ENCODE measurements at places on chromosomes 1 and 21. TPM values are rescaled to one million over a fixed set of nuclear protein-coding genes. Genes with fewer than 3 reads are reported as not detected.
A peak's percentile ranks its signal among the peaks of the same experiment; 100 is the strongest.

DNA sequence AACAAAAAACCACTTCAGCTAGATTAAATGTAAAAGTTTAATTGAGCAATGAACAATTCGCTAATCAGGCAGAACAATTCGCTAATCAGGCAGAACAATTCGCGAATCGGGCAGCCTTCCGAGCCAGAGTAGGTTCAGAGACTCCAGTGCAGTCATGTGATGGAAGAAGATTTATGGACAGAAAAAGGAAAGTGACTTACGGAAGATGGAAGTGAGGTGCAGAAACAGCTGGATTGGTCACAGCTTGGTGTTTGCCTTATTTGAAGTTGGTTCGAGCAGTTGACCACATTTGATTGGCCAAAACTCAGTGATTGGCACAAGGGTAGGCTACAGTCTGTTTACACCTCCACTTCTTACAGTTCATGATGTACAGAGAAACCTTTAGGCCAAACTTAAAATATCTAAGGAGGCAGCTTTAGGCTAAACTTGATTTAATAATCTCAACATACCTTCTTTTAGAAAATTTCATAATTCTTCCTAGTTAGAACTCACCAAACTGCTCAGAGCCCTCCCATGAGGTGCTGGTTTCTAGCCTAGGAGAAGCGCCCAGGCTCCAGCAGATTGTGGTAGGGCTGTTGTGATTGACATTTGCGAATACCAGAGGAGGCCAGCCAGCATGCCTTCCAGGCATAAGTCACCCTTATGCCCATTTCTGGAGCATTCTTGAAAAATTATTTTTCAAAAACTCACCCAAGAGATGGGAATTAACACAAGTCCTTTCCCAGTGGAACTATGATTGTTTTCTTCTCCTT is 22.8 kb upstream of the KCNC4 start:
- DNase-seq: peak; percentile 84
- no peaks in the 10 kb centered on the region for H3K36me3 ChIP-seq
- no peaks in the 10 kb centered on the region for H3K27me3 ChIP-seq
- no peaks in the 10 kb centered on the region for H3K4me1 ChIP-seq

- H3K27me3 ChIP-seq: no peaks in the 10 kb centered on the region
- H3K36me3 ChIP-seq: peaks cover 2% of the 10 kb centered on the region
- no peak overlapping the region for H3K27ac ChIP-seq
- no peaks in the 10 kb centered on the region for H3K4me1 ChIP-seq
- DNase-seq: no peak
- H3K4me3 ChIP-seq: no peak overlapping the region
Measured at GRCh38 chr1:88774151-88774556, 90.1 kb downstream of the PKN2 start.

DNA sequence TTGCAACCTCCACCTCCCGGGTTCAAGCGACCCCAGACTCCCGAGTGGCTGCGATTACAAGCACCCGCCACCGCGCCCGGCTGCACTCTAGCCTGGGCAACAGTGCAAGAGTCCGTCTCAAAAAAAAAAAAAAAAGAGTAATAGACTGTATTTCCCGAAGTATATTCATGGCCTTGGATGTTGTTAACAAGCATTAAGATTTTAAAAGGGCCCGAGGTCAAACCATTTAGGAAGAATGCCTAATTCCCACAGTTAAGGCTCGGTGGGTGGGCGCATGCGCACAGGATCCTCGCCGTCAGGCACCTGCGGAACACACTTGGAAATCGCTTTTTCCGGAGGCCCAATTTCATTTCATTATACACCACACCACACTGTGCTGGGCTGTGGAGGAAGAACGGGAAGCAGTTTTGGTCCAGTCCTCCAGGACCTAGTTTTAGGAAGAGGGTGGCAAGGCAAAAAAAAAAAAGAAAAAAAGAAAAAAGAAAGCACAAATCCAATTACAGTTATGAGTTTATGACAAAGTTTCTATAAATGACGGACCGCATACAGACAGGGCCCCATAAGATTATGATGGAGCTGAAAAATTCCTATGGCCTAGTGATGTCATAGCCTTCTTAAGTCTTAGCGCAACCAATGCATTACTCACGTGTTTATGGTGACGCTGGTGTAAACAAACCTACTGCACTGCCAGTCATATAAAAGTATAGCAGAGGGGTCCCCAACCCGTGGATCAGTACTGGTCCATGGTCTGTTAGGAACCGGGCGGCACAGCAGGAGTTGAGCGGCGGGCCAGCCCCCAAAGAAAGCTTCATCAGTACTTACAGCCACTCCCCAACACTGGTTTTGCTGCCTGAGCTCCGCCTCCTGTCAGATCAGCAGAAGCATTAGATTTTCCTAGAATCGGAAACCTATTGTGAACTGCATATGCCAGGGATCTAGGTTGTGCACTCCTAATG is 38.2 kb downstream of the H3-3A start:
- no peaks in the 10 kb centered on the region for H3K36me3 ChIP-seq
- H3K27ac ChIP-seq: no peak overlapping the region
- no peaks in the 10 kb centered on the region for H3K27me3 ChIP-seq
- no peak for DNase-seq
- peak overlapping the region; percentile 35 for H3K4me3 ChIP-seq

DNA sequence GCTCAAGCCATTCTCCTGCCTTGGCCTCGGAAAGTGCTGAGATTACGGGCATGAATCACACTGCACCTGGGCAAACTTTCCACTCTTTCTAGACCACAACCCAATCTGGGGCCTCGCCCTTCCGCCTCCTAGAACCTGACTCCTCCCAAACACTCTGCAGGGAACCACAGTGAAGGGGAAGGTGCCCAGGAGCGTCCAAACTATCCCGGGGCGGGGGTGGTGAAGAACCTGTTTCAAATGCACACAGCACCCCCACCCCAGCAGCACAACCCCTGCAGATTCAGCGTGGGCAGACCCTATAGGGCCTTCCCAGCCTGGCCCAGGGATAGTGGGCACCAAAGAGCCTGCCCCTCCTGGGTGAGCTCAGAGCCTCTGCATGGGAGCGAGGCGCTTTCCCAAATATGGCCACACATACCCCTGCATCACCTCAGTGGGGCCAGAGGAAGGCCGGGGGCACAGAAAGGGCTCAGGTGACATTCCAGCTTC is 86.9 kb downstream of the STUM start:
- peak; percentile 32 for DNase-seq
- H3K4me3 ChIP-seq: no peak overlapping the region
- H3K36me3 ChIP-seq: no peaks in the 10 kb centered on the region
- no peaks in the 10 kb centered on the region for H3K27me3 ChIP-seq
- no peaks in the 10 kb centered on the region for H3K4me1 ChIP-seq
- no peak overlapping the region for H3K27ac ChIP-seq

GRCh38 chr21:36321325-36322082 is 1.5 kb downstream of the MORC3 start:
- no peaks in the 10 kb centered on the region for H3K36me3 ChIP-seq
- no peaks in the 10 kb centered on the region for H3K27me3 ChIP-seq
- H3K4me1 ChIP-seq: no peaks in the 10 kb centered on the region

- no peaks in the 10 kb centered on the region for H3K36me3 ChIP-seq
- DNase-seq: peak; percentile 79
- no peak overlapping the region for H3K4me3 ChIP-seq
- no peaks in the 10 kb centered on the region for H3K4me1 ChIP-seq
Measured at GRCh38 chr21:37338671-37339551, 27.7 kb upstream of the DYRK1A start.

DNA sequence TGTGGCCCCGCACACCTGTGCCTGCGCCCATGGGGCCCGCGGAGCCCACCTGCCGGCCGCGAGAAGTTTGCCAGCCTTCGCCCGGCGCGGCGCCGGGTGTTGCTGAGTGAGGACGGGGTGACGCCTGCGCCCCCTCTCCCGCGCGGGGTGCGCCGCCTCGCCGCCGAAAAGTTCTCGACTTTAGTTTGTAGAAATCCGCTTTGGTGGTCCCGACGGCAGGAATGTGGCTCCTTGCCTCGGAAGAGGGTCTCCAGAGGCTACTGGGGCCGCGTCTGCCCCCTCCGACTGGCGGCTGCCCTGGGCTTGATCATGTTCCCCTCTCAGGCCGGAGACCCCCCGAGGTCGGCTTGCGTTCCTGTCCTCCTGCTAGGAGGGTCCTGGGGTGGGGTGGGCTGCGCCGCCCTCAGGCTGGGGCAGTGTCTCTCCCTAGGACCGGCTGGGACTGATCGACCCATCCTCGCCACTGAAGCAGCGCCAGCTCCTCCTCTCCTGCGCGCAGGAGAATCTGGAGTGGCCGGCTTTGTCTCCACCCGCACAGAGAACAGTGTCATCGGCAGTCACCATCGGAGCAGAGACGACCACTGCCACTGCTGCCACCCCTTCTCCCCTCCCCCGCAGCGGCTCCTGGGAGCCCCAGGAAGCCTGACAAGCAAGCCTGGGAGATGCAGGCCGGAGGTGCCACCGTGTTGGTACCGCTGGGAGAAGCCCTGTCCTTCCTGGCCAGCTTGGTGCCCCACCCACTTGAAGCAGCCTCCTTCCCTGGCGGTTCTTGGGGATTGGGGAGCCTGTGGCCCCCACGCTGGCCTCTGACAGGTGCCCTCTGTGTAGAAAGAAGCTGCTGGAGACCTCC is 553 bp upstream of the SLC30A2 start:
- H3K4me1 ChIP-seq: no peaks in the 10 kb centered on the region
- H3K27ac ChIP-seq: no peak overlapping the region
- no peaks in the 10 kb centered on the region for H3K36me3 ChIP-seq

DNA sequence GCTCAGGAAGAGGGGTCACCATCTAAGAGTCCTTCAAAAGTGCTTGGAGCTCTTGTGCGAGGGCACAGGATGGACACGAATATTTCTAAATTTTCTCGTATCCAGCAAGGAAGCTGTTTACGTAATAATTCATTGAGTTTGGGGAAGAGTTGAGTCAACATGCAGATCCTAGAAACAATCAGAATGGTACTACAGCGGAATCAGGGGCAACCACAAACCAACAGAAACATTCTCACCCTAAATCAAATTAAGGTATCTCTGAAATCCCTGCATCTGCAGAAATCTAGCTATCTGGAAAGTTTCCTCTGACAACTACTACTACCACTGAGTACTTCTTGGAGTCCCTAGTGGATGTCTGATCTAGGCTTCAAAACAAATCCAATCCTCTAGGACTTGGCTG is 352.4 kb downstream of the LTN1 start:
- H3K4me1 ChIP-seq: peaks cover 6% of the 10 kb centered on the region
- H3K4me3 ChIP-seq: no peak overlapping the region
- no peak overlapping the region for H3K27ac ChIP-seq
- DNase-seq: no peak

DNA sequence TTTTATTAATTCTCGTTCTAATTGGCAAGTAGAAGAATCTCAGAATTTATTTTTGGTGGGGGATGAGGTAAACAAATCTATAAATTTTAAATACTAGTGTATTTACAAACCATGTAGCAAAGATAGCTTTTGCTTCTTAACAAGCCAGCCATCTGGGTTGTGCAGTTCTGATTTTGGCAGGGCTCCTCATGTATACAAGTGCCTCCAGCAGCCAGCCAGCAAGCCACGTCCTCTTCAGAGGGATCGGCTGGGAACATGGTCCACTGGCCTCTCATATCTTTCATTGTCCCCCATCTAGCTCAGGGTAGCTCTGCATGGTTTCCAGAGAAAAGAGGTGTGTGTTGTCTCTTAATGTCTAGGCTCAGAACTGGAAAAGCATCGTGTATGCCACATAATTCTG is 659.1 kb downstream of the MRPL39 start:
- no peaks in the 10 kb centered on the region for H3K36me3 ChIP-seq
- H3K27ac ChIP-seq: no peak overlapping the region
- no peak overlapping the region for H3K4me3 ChIP-seq
- H3K4me1 ChIP-seq: no peaks in the 10 kb centered on the region
- H3K27me3 ChIP-seq: no peaks in the 10 kb centered on the region
- no peak for DNase-seq

GRCh38 chr1:203695116-203695515 is 68.5 kb downstream of the ATP2B4 start:
- H3K36me3 ChIP-seq: peaks cover 5% of the 10 kb centered on the region
- H3K4me3 ChIP-seq: no peak overlapping the region
- H3K4me1 ChIP-seq: no peaks in the 10 kb centered on the region
- DNase-seq: peak; percentile 90
- H3K27ac ChIP-seq: peak overlapping the region; percentile 52

GRCh38 chr1:223217781-223218180 is 74.7 kb upstream of the TLR5 start:
- no peaks in the 10 kb centered on the region for H3K36me3 ChIP-seq
- H3K4me3 ChIP-seq: no peak overlapping the region
- no peaks in the 10 kb centered on the region for H3K4me1 ChIP-seq
- DNase-seq: no peak

- no peaks in the 10 kb centered on the region for H3K27me3 ChIP-seq
- no peaks in the 10 kb centered on the region for H3K36me3 ChIP-seq
- H3K4me3 ChIP-seq: no peak overlapping the region
Measured at GRCh38 chr1:215031392-215031791, 51.1 kb upstream of the KCNK2 start.

- H3K4me1 ChIP-seq: no peaks in the 10 kb centered on the region
- no peak for DNase-seq
- no peak overlapping the region for H3K4me3 ChIP-seq
Measured at GRCh38 chr1:28966617-28967016, 52.2 kb downstream of the EPB41 start.

DNA sequence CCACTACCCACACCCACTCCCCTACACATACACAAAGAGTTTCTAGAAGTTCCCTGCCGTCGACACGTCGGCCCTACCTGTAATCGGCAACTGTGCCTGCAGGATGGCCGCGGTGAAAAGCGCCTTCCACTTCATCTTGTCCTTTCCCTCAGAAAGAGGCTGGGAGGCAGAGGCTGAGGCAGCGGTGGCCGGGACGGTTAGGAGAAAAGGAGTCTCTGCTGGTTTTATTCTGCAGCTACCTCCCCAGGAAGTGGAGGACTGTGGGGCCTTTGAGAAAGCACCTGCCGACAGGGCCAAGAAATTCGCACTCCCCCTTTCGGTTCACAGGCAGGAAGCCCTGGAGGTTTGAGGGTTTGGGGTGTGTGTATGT is at the start of gene CD247:
Gene CD247, minus strand, starts transcription at position 199 of the 370 bp plus-strand sequence. Its CDS starts 64 bp downstream, at position 135.
- no peak for DNase-seq
- no peaks in the 10 kb centered on the region for H3K36me3 ChIP-seq
- no peak within 1 kb of the TSS for H3K27ac ChIP-seq
- H3K4me1 ChIP-seq: no peaks in the 10 kb centered on the region

DNA sequence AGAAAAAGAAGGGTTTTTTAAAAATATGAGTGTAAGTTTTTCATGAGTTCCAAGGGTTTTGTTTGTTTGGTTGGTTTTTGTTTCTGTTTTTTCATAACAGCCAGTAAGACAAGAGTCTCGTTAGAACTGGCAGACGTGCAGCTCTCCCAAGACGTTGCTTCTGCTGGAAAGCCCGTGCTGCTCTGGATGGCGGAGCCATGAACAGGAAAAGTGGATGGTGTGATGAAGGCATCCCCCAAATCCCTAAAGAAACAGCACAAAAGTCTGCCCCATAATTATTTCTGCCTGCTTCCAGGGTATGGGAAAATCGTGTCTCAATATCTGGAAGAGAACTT is 157.9 kb upstream of the BACE2 start:
- H3K27ac ChIP-seq: no peak overlapping the region
- H3K36me3 ChIP-seq: no peaks in the 10 kb centered on the region
- no peaks in the 10 kb centered on the region for H3K4me1 ChIP-seq
- H3K4me3 ChIP-seq: no peak overlapping the region

Gene SMPDL3B
- 0.49 TPM for total RNA-seq

Gene C1orf210
- total RNA-seq: not detected

Gene TEDDM1
- not detected for total RNA-seq

Gene RNPC3
- total RNA-seq: 19.5 TPM

Gene HRNR
- total RNA-seq: not detected

Gene DDR2
- total RNA-seq: 124 TPM

Gene GPR3
- 0.68 TPM for total RNA-seq

Gene CELA3B
- total RNA-seq: 1.8 TPM

Gene SLAMF8
- total RNA-seq: 12.8 TPM

Gene TFF2
- total RNA-seq: not detected

Gene TM2D1
- total RNA-seq: 54.4 TPM
